ENCODE measurements at places on chromosomes 5 and 9.

- no peak for DNase-seq
These were observed 61.2 kb upstream of the CAMK4 start for GRCh38 chr5:111163000-111163399.

DNA sequence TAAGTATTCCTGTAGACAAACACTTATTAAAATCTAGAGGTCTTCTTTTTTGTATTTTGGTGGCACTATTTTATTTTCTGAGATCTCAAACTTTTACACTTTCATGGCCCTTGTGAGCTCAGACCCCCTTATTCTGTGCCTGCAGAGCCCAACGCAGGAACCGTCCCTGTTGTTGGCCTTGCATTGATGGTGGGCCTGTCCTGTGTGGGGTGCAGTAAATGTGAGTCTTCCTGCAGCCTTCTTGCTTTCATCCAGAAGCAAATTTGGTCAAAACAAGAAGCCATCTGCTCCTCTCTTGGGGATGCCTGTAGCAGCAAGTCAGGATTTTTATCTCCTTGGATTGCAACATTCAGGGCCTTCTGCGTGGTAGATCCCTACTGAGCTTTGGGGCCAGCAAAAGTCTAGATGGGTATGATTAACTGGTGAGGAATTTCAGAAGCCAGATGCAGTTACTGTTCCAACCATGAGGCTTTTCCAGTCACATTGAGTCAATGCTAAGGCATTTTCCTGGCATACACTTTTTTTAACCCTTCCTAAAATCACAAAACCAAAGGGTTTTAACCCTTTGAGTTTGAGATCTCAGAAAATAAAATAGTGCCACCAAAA, 31.7 kb downstream of the BASP1 start:
- no peak for DNase-seq

GRCh38 chr9:137478962-137479861, 20.1 kb upstream of the NSMF start:
- DNase-seq = no peak

- peak; percentile 79 for DNase-seq
These were observed 5.9 kb upstream of the EGR1 start for GRCh38 chr5:138459311-138459933.

GRCh38 chr5:123518111-123518510, 6.1 kb downstream of the CSNK1G3 start:
- DNase-seq = no peak

GRCh38 chr5:81250004-81250403, 16.9 kb downstream of the CKMT2 start:
- no peak for DNase-seq

- DNase-seq = no peak
These were observed 190.5 kb downstream of the PIK3R1 start for GRCh38 chr5:68405784-68406743.

DNA sequence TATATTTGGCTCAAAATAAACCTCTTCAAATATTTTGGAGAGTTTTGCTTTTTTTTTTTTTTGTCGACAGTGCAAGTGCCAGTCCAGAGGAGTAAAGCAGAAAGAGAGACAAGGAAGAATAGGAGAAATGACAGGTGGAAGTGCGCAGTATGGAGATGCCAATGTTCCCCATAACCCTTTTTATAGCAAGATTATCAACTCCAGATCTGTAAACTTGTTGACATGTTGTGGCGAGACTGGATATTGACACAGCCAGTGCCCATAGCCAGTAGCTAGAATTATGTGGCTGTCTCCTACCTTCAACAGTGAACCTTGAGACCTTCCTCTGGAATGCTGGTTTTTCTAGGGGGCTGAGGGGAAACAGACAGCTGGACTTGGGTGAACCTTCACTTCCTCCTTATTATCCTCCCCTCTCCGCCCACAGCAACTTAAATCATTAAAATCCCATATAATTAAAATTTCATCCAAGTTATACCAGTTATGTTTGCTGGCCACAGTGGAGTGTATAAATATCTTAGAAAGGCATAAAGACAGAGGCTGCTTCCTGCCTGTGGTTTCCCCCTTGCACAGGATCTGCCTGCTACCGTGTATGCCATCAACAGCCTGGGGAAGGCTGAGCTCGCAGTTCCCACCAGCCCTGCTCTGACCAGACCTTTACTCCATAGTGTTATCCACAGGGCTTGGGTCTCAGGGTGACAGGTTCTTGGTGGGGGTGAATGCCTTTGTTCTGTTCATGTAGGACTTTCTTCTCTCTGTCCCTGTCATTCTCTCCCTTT, 112.3 kb upstream of the ANKH start:
- DNase-seq = peak; percentile 17

DNA sequence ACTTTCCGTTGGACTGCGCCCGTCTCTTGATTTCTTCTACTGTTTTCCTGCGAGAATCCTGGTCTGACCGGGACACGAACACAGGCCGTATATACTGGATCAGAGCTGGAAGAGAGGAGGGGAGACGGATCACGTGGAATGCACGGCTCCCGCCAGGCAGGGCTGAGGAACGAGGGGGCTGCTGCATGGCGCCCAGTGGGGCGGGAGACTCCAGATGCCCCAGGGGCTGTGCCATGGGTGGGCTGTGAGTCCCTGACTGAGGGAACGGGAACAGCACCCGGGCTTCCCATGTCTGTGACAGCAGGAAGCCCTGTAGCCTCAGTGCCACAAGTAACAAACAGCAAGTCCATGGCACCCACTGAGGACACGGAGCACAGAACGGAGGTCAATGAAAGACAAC, 34.0 kb downstream of the LPCAT1 start:
- DNase-seq = no peak

- DNase-seq = no peak
These were observed 339.0 kb downstream of the NSG2 start for GRCh38 chr5:174384509-174384947.

- DNase-seq = no peak
These were observed 147.5 kb downstream of the GNAQ start for GRCh38 chr9:77883846-77884771.

DNA sequence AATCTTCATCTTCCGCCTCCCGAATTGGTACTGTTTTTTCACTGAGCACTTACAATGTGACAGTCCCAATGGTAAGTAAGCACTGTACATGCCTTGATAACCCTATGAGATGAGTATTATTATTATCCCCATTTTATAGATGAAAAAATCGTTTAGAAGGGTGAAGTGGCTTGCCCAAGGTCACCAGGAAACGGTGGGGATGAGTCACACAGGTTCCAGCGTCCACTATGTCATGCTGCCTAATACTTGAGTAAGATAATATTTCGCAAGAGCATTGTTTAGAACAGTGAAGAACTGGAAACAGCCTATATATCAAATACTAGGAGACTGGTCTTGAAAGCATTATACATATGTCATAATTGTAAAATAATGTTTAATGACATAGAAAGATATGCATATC, 12.9 kb downstream of the HAND1 start:
- no peak for DNase-seq

GRCh38 chr9:126957687-126958053, 43.1 kb downstream of the RALGPS1 start:
- no peak for DNase-seq

DNA sequence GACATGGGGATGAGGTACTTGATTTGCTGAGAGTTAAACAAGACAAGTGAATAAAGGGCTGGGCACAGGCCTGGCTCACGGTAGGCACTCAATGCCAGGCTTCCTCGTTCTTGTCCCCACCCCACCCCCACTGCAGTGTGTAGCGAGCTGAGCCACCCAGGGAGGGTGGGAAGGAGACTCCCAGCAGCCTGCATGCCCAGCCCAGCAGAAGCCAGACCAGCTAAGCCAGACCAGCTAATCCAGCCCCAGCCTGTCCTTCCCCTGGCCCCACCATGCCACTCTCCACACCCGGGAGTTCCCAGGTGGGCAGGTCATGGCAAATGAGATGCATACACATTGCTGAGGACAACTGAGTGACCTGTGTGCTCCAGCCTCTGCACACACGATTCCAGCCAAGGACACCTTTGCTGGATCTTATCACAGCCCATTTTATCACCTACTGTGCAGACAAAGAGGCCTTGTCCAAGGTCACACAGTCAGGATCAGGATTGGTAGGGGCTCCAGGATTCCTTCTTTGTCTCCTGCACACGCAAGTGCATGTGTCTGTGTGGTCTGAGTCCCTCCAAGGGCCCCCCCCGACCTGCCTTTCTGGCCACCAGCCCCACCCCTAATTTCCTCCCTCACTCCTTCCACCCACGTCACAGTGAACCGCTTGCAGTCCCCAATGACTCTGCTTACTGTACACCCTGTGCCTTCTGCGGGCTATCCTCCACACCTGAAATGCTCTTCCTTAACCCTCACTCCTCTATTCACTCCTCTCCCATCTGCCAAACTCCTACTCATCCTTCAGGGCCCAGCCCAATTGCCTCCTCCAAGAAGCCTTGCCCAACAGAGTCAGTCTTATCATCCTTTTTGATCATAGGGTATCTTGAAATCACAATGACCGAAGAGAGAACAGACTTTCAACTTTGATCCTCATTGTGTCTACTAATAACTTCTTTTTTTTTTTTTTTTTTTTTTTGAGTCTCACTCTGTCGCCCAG, 26.6 kb downstream of the DUSP1 start:
- no peak for DNase-seq

DNA sequence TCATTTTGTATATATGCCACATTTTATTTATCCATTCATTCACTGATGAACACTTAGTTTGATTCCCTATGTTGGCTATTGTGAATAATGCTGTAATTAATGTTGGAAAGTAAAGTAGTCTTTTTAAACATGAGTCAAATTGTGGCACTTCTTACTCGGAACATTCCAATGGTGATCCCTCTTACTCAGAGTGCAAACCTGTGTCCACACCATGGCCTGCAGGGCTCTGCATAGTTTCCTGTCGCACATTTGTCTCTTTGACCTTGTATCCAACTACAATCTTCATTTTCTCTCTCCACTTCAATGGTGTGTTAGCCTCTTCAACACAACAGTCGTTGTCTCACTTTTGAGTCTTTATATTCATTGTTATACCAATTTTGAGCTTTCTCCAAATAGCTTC, 98.1 kb upstream of the PAPPA start:
- no peak for DNase-seq

GRCh38 chr5:71587766-71588532, 809 bp downstream of the MCCC2 start:
- no peak for DNase-seq

- DNase-seq = no peak
These were observed 232.0 kb downstream of the PJA2 start for GRCh38 chr5:109177782-109178181.

DNA sequence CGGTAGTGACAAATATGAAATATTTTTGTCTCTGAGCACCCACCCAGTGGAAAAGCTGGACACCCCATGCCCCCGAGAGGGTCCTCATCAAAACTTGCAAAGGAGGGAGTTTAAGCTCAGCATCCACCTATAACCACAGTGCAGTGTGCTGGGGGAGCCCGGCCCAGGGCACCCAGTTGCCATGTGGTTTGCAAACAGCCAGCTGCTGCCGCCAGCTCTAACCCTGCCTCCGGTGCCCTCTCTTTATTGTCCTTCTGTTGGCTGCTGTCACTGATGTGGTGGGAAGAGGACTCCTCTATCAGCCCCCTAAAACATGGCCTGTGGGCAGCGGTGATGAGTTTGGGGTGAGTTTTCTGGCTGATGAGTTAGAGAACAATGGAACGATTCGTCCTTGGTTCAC, 160.9 kb upstream of the MVB12B start:
- no peak for DNase-seq

DNA sequence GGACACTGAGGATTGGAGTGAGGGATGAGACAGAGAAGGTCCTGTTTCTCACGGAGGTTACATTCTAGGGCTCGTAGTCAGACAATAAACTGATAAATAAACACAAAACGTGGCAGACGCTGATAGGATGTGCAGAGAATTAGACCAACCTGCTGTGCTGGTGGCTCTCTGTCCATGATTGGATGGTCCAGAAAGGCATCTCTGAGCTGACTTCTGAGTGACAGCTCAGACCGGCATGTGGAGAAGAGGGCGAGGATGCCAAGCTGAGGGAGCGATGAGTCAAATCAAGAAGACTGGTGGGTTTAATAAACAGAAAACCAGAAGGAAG, 132.3 kb upstream of the TAF11L2 start:
- DNase-seq = no peak

- no peak for DNase-seq
These were observed 38.4 kb upstream of the ORM1 start for GRCh38 chr9:114284316-114285060.

GRCh38 chr9:116156621-116157314, 3.2 kb downstream of the PAPPA start:
- DNase-seq = no peak

GRCh38 chr5:109239456-109239855, 170.3 kb downstream of the PJA2 start:
- no peak for DNase-seq
